Amygdala (tissue), 56 donors: ENCODE measurements at places on chromosomes 5 and 9.

DNA sequence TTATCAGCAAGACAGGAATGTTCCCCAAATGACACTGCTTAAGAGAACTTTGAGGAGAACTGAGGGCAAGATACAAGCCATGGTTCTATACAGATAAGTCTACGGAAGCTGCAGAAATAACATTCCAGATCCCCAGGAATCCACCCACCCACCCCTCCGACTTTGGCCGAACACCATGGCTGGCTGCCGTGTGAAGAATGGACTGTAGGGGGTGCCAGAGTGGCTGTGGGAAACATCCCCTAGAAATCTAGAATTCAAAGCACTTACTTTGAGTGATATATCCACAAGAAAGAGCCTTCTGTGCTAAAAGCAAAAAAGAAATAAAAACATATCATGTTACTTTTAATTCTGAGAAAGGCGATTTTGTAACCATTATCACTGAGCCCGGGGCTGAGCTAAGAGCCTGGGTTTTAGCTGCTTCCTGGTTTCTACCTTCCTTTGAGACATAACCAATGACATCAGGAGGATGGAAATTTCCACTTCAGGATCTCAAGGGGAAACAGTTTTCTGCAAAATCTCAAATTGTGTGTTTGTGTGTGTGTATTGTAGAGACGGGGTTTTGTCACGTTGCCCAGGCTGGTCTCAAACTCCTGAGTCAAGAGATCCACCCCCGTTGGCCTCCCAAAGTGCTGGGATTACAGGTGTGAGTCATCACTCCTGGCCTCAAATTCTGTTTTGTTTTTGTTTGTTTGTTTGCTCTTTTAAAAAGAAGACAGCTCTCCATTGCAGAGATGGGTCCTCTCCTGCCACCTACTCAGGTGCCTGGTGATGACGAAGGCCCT is 36.4 kb downstream of the GGTA1 start:
- DNase-seq = no peak

DNA sequence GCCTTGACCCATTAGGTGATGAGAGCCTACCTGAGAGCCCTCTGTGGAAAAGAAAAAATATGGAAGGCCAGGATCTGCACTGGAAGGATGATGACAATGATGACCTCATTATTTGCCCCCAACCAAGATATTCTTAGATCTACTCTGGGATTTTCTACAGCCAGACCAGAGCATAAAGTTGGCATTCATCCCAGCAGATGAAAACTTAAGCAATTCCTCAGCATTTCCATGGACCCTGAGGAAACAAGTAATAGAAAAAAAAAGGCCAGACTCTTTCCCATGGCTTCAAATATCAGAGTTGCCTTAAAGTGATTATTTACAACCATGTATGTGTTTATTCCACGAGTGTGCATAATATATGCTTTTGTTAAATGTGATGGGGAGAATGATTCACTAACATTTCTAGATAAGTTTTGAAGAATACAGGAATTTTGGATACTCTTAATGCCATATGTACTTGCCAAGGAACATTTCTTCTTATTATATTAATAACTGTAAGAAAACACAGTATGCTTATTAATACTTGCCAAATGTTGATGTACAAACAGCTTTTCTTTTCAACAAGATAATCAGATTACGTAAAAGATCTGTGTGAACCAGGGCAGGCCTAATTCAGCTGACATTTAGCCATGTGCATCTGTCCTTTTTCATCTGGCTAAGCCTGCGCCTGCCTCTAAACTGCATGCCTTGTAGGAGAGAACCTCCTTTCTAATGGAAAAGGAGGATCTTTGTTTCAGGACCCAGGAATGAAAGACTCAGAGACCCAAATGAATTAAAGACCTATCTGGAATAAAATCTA is 94.8 kb downstream of the ARRDC3 start:
- DNase-seq = no peak

DNA sequence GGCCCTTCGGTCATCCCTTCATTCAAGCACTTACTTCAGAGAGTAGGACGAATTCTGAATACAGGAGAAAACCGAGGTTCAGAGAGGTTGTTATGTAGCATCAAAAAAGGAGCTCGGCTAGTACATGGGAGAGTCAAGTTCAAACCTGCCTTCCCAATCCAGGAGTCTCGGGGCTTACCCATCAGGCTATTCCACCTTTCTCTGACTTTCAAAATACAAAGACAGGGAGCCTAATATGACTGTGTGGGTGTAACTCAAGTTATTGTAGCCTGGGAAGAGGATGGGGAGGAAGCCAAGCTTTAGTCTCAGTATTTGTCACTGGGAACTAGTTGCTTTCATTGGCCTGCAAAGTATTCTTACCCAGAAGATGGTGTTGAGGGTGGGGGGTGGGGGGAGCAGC is 274.8 kb upstream of the PANK3 start:
- no peak for DNase-seq

DNA sequence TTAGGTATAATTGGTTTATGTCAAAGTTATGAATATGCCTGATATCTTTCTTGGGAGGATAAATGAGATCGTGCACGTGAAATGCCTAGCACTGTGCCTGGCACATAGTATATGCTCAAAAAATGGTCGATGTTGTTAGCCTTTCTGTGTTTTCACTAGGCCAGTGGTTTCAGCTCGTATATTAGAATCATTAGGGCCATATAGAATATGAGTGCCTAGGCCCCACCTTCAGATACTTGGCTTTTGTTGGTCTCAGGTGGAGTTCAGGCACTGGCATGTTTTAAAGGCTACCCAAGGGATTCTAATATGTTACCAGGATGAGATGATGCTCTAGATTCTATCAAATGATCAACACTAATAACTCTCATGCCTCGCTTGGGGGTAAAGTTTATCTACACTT is 56.8 kb downstream of the ELL2 start:
- DNase-seq = no peak

DNA sequence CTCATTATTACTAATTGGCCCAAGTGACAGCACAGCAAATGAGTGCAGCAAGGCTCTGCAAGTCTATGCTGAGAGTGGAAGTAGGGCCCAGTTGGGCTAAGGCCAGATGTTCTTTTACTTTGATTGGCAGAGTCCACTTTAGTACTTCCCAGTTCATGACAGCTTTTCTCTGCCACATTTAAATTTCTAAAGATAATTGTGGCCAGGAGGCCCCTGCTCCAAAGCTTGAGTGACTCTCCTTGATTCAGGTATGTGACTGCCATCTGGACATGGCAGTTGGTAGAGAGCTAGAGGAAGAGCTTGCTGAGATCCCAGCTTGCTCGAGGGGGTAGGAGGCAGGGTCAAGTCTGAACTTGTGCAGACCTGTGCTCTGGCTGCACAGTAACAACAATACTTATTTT is 154.1 kb downstream of the CARTPT start:
- no peak for DNase-seq

DNA sequence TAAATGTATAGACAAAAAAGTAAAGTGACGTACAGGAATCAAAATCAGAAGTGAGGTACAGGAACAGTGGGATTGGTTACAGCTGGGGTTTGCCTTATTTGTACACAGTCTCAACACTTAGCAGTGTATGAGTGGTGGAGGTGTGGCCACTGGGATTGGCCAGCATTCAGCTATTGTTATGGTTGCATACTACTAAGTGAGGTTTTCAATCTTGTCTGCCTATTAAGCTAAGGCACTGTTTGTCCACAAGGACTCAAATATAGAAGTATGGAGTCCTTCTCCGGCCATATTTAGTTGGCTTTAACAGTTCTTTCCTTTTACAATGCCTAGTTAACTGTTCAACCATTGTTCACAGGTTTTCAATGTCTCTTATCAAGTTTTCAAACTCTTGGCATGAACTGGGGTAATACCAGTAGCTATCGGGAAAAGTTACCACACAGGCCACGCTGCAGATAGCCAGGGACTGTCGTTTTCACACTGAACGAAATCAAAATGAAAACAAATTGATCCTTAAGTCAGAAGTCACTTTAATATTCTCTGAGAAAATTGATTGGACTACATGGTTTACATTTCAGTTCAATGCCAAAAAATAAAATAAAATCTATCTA is 176.0 kb upstream of the FREM1 start:
- DNase-seq = no peak

DNA sequence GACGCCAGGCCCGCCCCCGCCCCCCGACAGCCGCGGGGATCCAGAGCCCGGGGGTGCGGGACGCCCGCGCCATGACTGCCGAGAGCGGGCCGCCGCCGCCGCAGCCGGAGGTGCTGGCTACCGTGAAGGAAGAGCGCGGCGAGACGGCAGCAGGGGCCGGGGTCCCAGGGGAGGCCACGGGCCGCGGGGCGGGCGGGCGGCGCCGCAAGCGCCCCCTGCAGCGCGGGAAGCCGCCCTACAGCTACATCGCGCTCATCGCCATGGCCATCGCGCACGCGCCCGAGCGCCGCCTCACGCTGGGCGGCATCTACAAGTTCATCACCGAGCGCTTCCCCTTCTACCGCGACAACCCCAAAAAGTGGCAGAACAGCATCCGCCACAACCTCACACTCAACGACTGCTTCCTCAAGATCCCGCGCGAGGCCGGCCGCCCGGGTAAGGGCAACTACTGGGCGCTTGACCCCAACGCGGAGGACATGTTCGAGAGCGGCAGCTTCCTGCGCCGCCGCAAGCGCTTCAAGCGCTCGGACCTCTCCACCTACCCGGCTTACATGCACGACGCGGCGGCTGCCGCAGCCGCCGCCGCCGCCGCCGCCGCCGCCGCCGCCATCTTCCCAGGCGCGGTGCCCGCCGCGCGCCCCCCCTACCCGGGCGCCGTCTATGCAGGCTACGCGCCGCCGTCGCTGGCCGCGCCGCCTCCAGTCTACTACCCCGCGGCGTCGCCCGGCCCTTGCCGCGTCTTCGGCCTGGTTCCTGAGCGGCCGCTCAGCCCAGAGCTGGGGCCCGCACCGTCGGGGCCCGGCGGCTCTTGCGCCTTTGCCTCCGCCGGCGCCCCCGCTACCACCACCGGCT is 1.0 kb downstream of the FOXE1 start:
- no peak for DNase-seq

GRCh38 chr5:86411596-86411995 is 206.1 kb upstream of the COX7C start:
- DNase-seq = no peak

DNA sequence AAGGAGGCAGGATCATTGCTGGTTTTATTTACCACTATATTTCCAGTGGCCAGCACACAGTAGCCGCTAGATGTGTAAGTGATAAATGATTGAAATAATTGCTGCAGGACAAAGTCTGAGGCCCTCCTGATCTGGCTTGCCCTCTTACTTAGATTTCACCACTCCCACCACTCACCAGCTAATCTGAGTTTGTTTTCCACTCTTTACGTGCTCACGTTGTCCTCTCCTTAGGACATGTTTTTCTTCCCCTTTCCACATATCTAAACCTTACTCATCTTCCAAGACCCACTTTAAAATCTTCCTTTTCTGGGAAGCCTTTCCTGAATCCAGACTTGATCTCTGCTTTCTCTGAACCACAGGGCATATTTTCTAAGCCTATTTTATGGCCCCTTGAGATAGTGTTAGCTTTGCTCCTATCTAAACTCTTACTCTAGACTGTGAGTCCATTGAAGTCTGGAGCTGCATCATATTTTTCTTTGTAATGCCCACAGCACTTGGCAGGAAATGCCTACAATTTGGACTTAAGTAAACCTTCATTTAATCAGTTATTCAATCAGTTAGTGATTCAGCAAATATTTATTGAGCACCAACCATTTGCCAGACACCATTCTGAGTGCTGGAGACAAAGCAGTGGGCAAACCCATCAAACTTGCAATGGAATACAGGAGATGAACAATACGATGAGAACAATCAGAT is 2.4 kb downstream of the TLR4 start:
- no peak for DNase-seq

DNA sequence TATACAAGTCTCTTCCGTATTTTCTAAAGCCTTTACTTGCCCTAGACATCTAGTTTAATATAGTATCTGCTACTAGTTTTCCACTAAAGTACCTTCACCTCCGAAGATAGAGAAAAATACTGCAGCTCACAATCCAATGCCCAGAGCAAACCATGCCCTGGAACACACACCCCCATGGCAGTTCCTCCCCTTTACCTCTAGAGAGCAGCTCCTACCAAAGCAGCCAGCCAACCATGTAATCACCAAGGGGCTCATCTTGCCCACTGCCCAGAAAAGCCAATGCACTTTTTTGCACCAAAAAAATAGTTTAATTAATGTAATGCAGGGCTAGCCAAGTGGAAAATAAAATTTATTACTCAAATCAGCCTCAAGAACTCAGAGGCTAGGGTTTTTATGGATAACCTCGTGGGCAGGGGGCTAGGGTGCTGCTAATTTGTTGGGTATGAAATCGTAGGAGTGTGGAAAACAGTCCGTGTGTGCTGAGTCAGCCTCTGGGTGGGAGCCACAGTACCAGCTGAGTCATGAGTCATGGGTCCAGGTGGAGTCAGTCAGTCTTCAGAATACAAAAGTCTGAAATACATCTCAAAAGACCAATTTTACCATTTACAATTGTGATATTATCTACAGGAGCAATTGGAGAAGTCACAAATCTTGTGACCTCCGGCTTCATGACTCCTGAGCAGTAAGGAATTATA is 120.1 kb upstream of the ACO1 start:
- no peak for DNase-seq

DNA sequence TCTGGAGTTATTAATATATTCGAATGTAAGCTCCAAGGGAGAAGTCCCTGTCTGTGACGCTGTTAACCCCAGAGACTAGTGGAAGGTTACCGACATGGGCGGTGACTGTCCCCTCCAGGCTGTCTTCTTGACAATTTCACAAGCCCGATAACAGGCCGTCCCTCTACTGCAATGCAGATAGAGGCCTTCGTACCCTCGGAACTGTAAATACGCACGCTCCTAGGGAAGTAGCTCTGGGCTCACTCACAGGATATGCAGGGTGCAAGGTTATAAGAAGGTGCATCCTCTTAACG is 680 bp upstream of the RFK start:
- DNase-seq = no peak

DNA sequence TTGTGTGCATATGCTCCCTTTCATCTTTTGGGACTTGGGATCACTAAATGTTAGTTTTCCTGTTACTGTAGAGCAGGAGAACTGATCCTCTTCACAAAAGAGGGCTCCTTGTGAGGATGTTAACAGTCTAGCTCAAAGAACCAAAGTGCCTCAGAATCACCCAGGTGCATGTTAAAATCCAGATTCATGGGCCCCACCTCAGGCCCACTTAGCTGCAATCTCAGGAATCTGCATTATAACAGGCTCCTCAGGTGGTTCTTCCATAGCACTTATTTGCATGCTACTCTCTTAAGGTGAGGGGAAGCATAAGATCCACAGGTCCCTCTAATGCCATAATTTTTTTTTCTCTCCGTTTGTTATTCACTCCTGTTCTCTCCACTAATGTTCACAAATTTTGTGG is 14.8 kb upstream of the MEF2C start:
- no peak for DNase-seq

- no peak for DNase-seq
Observed at GRCh38 chr5:123438902-123439301, 15.7 kb upstream of the CEP120 start.

DNA sequence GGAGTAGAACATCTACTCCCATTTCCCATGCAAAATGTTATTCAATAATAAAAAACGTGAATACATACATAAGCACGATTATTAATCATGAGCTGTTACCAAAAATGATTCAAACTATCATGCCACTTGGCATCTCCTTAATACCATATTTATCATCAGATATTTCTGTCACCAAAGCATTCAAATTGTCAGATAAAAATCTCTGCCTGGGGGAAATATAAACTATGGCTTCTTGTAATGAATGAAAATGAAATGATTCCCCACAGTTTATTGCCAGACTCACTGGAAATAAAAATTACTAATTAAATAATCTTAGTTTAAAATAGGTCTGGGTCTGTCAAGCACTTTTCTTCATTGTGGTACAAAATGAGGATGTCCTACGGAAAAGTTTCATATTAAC is 265.4 kb downstream of the EDIL3 start:
- no peak for DNase-seq

GRCh38 chr5:35861718-35862117 is 5.0 kb downstream of the IL7R start:
- no peak for DNase-seq
